ENCODE measurements at places on chromosomes 7 and 10.

- DNase-seq: no peak
These were observed 453.4 kb upstream of the NFE2L3 start for GRCh38 chr7:25698451-25699113.

GRCh38 chr10:98144985-98145384 lies 10.5 kb downstream of the R3HCC1L start:
- DNase-seq: no peak

DNA sequence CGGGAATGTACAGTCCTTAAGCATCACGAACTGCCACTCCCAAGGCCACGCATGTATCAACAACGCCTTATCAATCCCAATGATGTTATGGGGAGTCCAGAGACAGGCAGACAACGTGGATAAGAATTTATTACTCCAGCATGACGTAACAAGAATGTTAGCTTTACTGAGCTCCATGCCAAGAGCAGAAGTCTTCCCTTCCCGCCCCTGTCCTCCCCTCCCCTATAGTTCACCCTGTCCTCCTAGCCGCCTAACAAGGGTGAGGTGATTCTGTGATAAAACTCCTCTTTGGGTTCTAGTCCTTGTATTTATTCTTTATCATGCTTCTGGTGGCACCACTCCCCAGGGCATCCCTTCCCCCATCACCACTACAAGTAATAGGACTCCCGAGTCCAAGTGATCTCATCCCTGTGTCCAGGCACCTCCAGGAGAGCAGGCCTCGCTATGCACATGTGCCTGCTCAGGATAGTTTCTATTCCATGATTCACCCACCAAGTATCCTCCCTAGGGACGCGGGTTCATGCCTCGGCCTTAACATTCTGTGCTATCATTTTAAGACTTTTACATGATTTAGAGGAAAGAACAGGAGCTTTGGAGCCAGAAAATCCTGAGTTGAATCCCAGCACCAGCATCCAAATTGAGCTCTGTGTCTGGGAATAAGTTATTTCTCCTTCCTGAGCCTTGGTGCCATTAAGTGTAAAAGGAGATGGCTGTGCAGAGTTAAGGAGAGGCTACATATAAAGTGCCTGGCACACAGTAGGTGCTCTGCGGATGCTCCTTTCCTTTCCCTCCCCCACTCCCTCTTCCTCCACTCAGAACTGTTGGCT lies 15.4 kb downstream of the GSDME start:
- DNase-seq: no peak

GRCh38 chr10:70074165-70074564 lies 21.5 kb downstream of the MACROH2A2 start:
- DNase-seq: no peak

- DNase-seq: no peak
These were observed 93.5 kb downstream of the CREM start for GRCh38 chr10:35219891-35220890.

Data from NCI-H1436 (cell line).